ENCODE measurements at places on chromosomes 3 and 15.

- DNase-seq, result no peak
Observed at GRCh38 chr3:134486577-134487041, 752 bp downstream of the CEP63 start.

GRCh38 chr3:71241246-71241901 lies 342.2 kb downstream of the FOXP1 start:
- no peak for DNase-seq

GRCh38 chr15:55824857-55825613 lies 82.1 kb upstream of the PRTG start:
- no peak for DNase-seq

GRCh38 chr3:42476225-42477125 lies 26.0 kb upstream of the VIPR1 start:
- DNase-seq, result no peak

DNA sequence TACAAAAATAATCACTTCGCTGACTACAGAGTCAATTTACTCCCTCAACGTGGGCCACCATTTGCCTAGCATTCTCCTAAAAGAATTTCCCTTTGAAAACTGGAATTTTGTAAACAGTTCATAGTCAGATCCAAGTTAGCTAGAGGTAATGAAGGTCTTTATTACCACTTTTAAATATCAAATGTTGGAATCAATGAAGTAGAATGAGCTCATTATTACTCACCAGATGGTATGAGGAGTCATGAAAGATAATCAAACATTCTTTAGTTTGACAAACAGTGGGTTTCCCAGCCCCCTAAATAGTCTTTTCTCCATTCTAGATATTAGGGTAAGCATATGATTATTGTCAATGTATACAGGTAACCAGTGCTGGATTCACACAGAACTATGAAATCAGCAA lies 455.7 kb upstream of the THBS1 start:
- no peak for DNase-seq

- peak; percentile 77 for DNase-seq
Observed at GRCh38 chr3:139519998-139520737, 19.4 kb downstream of the RBP1 start.

DNA sequence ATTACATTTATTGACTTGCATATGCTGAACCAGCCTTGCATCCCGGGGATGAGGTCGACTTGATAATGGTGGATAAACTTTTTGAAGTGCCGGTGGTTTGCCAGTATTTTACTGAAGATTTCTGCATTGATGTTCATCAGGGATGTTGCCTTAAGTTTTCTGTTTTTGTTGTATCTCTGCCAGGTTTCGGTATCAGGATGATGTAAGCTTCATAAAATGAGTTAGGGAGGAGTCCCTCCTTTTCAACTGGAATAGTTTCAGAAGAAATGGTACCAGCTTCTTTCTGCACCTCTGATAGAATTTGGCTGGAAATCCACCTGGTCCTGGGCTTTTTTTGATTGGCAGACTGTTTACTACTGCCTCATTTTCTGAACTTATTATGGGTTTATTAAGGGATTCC lies 250.8 kb downstream of the TBC1D5 start:
- no peak for DNase-seq

DNA sequence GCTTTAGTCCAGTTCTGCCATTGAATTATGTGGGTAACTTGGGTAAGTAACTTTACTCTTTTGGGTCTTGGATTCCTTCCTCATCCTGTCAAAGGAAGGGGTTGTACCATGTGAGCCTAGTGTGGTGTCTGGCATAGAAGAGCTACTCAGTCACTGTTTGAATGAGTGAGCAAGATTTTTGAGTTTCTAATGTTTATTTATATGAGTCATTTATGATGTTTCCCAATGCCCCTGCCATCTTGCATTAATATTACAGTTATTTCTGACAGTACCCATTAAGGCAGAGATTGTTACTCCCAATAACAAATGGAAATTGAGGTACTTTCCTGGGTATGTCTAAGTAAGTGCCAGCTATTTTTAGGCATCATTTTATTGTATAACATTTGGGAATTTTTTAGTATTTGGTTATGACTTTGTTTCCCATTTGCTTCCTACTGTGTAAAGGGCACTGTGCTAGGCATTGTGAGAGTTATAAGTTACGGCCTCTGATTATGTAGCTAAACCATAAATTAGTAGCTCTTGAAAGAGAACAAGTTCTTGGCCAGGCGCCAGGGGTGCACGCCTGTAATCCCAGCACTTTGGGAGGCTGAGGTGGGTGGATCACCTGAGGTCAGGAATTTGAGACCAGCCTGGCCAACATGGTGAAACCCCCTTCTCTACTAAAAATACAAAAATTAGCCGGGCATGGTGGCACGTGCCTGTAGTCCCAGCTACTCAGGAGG lies 23.5 kb downstream of the NR1D2 start:
- no peak for DNase-seq

- no peak for DNase-seq
Observed at GRCh38 chr3:151356794-151357462, 27.6 kb upstream of the P2RY13 start.

GRCh38 chr3:11185564-11186317 lies 31.4 kb downstream of the HRH1 start:
- no peak for DNase-seq

GRCh38 chr3:105511031-105511430 lies 144.3 kb downstream of the ALCAM start:
- no peak for DNase-seq

- no peak for DNase-seq
Observed at GRCh38 chr3:178714925-178715832, 178.9 kb downstream of the KCNMB2 start.

GRCh38 chr15:90836296-90836871 lies 32.0 kb upstream of the FURIN start:
- no peak for DNase-seq

GRCh38 chr3:69142090-69142489 lies 19.7 kb upstream of the LMOD3 start:
- no peak for DNase-seq

DNA sequence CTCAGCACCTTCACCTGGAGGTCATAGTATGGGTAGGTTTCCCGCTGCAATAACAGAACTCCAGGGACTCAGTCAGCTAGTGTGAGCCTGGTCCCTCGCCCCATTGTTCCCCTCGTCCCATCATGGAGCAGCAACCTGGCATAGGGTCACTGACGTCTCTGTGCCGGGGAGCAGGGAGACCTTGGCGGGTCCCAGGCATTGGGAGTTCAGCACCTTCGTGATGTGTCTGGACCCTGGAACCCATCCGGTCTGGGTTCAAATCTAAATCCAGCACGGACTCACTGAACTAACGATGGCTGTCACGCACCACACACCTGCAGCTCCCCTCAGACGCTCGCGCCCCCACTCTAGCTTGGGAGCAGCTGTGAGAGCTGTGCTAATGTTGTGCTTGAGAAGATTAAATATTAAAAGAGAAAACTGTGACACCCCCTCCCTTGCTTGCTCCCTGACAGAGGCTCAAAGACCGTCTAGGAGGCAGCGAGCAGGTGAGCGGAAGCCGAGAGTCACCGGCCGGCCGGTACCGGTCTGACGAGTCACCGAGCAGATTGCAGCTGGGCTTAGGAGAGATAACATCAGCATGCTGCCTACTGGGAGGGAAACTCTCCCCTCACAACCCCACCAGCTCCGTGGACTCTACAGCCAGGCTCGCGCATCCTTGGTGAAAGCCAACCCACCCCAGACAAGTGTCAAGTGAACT lies 742 bp downstream of the PLA2G4F start:
- DNase-seq, result no peak

GRCh38 chr15:52408823-52409222 lies 113.2 kb upstream of the MYO5C start:
- no peak for DNase-seq

- no peak for DNase-seq
Observed at GRCh38 chr3:58411036-58411435, 22.6 kb downstream of the PDHB start.

GRCh38 chr15:57395292-57395691 lies 19.0 kb downstream of the CGNL1 start:
- no peak for DNase-seq

GRCh38 chr3:170387950-170388349 lies 30.4 kb downstream of the SKIL start:
- DNase-seq, result no peak

- no peak for DNase-seq
Observed at GRCh38 chr3:53531749-53532148, 37.3 kb downstream of the CACNA1D start.

DNA sequence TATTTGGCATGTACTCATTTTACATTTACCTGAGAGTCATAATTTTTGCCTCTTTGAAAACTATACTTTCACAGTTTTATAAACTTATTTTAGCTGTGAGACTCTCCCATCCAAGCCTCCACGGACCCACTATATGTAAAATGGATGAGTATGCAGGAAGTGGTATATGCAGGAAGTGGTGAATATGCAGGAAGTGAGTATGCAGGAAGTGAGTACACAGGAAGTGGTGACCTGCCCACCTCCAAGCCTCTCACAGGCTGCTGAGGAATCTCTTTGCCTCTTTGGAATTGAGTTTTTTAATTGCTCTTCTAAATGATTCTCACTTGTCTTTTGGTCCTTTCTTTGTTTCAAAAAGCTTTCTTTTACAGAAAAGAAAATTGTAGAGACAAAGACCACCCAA lies 85.2 kb downstream of the KBTBD8 start:
- no peak for DNase-seq

GRCh38 chr3:155308831-155309230 lies 15.3 kb upstream of the STRIT1 start:
- DNase-seq, result no peak

DNA sequence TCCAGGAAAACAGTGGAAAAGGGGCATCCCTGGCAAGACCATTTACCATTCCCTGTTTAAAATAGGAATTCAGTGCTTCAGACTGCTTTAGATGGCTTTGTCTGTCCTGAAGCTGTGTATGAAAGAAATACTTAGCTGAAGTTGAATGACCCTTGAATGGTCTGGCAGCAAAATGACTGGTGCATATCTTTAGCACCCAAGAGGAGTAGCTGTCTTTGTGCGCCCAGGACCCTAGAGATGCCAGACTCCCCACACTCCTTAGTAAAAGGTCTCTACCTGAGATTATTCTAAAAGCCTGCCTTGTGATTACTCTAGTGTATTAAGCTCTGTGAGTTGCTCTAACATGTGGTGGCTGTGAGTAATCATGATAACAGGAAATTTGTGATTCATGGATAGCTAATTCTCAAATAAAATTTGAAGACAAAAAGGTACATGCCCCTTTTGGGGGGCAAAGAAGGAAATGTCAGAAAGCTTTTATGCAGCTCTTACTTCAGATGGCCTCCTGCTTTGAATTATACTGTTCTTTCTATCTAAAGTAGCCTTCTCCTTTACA lies 3.2 kb downstream of the MAPKBP1 start:
- no peak for DNase-seq

- no peak for DNase-seq
Observed at GRCh38 chr15:58381697-58382096, 50.1 kb upstream of the LIPC start.

GRCh38 chr15:93324186-93324975 lies 235.4 kb upstream of the RGMA start:
- DNase-seq, result no peak

- DNase-seq, result no peak
Observed at GRCh38 chr3:93969443-93969842, 4.3 kb downstream of the PROS1 start.

- DNase-seq, result no peak
Observed at GRCh38 chr3:110243081-110243480, 828.5 kb upstream of the NECTIN3 start.

GRCh38 chr3:69212411-69213160 lies 90.2 kb upstream of the LMOD3 start:
- DNase-seq, result no peak

GRCh38 chr15:68032672-68033071 lies 21.4 kb upstream of the PIAS1 start:
- DNase-seq, result no peak

GRCh38 chr3:13080591-13080990 lies 7.4 kb upstream of the IQSEC1 start:
- DNase-seq, result no peak

- no peak for DNase-seq
Observed at GRCh38 chr3:33636125-33636850, 81.8 kb downstream of the CLASP2 start.
